Central memory CD8-positive, alpha-beta T cell (primary cell): ENCODE measurements at places on chromosomes 13 and 19.

- H3K4me3 ChIP-seq = no peak overlapping the region
- H3K27ac ChIP-seq = no peak overlapping the region
- H3K4me1 ChIP-seq = no peaks in the 10 kb centered on the region
- H3K27me3 ChIP-seq = no peaks in the 10 kb centered on the region
Observed at GRCh38 chr13:81671064-81671463, 1330.1 kb upstream of the SPRY2 start.

DNA sequence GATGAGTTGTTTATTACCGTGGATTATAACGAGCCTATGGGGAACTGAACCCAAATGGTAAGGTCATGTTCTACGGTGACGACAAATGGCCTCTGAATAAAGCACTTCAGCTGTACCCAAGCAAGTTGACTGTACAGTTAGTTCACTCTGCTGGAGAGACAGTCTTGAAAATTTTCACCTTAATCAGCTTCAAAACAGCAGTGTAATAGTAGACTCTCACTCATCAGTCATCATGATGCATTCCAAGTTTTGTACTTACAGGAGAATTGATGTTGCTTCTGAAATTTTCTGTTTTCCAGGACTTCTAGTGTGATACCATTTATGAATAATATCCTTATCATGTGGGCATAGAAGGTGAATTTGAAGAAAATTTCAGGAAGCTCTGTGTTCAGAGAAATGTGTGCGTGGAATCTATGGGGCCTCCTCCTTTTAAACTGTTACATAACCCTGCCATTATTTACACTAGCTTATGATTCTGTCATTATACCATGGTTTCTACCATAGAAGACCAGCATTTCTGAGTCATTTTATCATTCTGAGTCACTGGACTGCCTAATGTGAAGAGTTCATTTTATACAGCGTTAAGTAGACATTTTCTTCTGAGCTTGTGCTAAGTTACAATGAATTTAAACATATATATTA, 96.9 kb downstream of the WDFY2 start:
- H3K4me1 ChIP-seq = peaks cover 13% of the 10 kb centered on the region
- peaks cover 3% of the 10 kb centered on the region for H3K36me3 ChIP-seq
- no peak for DNase-seq
- no peak overlapping the region for H3K4me3 ChIP-seq

DNA sequence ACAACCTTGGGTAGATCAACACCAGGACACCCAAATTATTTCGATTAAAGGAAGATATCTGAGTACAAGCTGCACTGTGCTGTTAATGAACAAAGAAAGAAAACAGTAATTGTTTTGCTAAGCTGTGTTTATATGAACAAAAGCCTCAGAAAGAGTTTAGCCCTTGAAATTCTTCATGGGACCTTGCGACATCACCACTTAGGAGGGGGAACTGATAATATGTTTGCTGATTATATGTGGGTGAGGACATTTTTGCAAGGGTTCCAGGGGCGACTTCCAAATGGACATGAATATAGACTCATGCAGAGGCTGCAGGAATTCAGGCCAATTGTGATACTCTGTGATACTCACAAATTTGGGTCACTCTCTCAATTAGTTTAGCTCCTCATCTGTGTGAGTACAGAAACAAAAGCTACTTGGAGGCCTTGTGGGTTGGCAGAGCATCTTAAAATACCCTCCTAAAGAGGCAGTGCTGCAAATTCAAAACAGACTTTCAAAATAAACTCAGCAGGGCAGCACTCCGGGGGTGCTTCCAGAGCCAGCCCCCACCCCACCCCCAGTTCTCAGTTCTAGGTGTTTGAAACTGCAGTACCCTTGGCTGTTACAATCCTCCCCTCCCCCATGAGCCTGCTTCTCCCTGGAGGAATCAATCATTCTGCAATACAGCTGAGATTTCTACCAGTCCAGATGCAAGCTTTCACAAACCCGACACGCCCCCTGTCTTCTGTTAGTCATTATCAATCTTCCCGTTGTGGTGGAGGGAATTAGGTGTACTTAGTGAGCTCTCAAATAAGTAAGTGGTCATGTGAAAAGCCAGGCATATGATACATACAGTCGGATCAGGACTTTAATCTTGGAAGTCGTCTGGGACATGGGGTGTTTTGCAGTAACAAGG, 97.0 kb upstream of the MBNL2 start:
- H3K27ac ChIP-seq = no peak overlapping the region
- DNase-seq = no peak
- no peaks in the 10 kb centered on the region for H3K4me1 ChIP-seq
- H3K36me3 ChIP-seq = no peaks in the 10 kb centered on the region
- H3K27me3 ChIP-seq = peaks cover 69% of the 10 kb centered on the region

DNA sequence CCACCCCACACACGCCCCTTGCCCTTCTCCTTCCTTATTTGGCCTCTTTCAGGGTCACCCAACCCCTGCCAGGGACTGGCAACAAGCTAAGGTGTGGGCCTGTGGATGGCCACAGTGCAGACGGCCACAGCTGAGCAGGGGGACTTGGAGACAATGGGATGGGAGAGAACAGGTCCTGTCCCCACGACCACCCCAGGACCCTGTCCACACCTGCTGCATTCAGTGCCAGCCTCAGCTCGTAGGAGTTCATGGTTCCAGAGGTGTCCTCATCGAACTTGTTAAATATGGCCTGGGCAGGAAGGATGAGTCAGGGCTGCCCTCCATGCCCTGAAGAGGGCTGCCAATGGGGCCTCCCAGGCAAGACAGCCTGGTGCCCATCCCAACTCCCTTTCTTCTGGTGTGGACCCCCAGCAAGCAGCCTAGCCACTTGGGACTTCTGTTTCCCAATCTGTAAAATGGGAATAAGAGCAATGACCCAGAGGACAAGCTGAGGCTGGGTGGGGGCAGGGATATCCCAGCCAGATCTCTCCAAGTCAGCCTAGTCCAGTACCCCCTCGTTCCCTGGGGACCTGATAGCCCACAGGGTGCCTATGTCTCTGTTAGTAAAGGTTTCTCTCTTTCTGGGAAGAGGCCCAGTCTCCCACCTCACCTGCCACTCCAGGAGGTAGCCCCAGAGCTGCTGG, 10.6 kb downstream of the CAPN12 start:
- peaks cover 62% of the 10 kb centered on the region for H3K4me1 ChIP-seq
- no peak for DNase-seq
- no peaks in the 10 kb centered on the region for H3K27me3 ChIP-seq
- H3K4me3 ChIP-seq = peak overlapping the region; percentile 65

GRCh38 chr19:46710687-46711086, 6.2 kb downstream of the PRKD2 start:
- no peak for DNase-seq
- no peak overlapping the region for H3K27ac ChIP-seq
- H3K36me3 ChIP-seq = peaks cover 58% of the 10 kb centered on the region
- peaks cover 26% of the 10 kb centered on the region for H3K4me1 ChIP-seq

DNA sequence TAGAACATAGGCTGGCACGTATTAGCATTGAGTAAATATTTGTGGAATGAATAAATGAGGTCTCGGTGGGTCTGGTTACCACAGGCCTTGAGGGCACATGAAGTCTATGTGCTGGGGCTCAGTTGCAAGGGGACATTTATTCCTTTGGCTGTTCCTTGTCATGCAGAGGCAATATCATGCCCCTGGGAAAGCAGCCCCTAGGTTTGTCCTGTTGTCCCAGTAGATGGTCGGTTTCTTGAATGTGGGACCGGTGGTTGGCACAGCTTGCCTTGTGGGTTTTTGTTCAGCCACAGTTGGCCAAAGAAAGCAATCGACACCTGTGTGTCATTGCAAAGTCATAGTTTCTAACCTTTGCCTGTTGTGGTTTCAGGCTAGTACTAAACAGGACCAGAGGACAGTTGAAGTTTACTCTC, 24.7 kb upstream of the GPR183 start:
- no peak overlapping the region for H3K4me3 ChIP-seq
- H3K4me1 ChIP-seq = peaks cover 58% of the 10 kb centered on the region
- peaks cover 15% of the 10 kb centered on the region for H3K36me3 ChIP-seq
- H3K27me3 ChIP-seq = no peaks in the 10 kb centered on the region
- DNase-seq = no peak

GRCh38 chr13:34412295-34412694, 529.8 kb upstream of the NBEA start:
- no peaks in the 10 kb centered on the region for H3K4me1 ChIP-seq
- no peak overlapping the region for H3K27ac ChIP-seq
- H3K36me3 ChIP-seq = no peaks in the 10 kb centered on the region

DNA sequence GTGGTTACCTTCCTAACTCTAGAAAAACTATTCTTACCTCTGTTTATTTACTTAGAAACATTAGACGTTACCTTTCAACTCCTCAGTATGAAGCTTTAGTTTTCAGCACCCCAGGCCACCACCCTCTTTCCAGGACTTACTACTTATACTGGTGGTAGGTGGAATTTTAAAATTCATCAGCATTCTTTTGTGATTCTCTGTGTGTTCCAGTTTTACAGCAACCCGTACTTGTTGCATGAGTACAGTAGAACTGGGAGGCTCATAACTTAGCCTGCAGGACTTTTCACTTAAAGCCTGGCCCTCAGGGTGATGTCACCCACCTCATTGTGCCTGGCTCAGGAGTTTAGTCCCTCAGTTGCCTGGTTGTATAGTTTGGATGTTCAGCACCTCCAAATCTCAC, 49.4 kb upstream of the ALOX5AP start:
- DNase-seq = no peak
- no peak overlapping the region for H3K27ac ChIP-seq
- no peak overlapping the region for H3K4me3 ChIP-seq
- H3K4me1 ChIP-seq = peaks cover 6% of the 10 kb centered on the region
- H3K36me3 ChIP-seq = peaks cover 5% of the 10 kb centered on the region
- no peaks in the 10 kb centered on the region for H3K27me3 ChIP-seq

- H3K27me3 ChIP-seq = no peaks in the 10 kb centered on the region
- DNase-seq = peak; percentile 58
- peaks cover 86% of the 10 kb centered on the region for H3K36me3 ChIP-seq
- peak overlapping the region; percentile 100 for H3K27ac ChIP-seq
- peaks cover 72% of the 10 kb centered on the region for H3K4me1 ChIP-seq
Observed at GRCh38 chr19:13840305-13841085, 36.4 kb upstream of the NANOS3 start.

DNA sequence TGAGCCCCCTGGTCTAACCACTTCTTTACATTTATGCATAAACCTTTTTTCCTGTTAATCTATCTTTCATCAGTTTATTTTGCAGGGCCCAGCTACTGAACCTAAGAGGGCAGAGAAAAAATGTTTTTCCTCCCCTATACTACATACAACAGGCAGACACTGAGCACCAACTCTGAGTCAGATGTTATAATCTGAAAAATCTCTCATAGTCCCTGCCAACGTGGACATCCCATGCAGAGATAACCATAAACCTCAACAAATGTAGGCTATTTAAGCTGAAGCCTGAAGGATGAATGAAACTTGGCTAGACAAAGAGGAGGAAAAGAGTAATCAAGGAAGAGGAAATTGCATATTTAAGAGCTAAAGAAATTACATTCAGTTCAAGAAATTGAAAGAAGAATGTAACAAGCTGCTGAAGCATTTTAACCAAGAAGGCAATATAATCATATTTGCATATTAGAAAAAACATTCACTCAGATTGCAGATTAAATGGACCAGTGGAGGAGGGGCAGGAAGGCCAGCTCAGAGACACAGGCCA, 2.6 kb downstream of the NEK3 start:
- no peaks in the 10 kb centered on the region for H3K27me3 ChIP-seq
- H3K36me3 ChIP-seq = no peaks in the 10 kb centered on the region

DNA sequence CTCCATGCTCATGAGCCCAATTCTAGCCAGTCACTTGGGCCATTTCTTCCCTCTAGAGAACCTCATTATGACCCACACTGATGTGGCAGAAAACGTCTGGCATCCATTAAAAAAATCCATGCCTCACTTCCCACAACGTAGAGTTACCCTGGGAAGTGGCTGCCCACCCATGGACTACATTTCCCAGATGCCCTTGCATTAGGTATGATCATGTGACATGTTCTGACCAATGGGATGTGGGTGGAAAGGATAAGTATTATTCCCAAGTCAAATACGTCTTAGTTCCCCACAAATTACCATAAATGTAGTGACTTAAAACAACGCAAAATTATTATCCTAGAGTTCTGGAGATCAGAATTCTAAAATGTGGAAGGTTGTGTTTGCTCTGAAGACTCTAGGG, 47.9 kb upstream of the ZNRF4 start:
- H3K4me3 ChIP-seq = no peak overlapping the region
- H3K27me3 ChIP-seq = peaks cover 41% of the 10 kb centered on the region
- no peak overlapping the region for H3K27ac ChIP-seq
- no peaks in the 10 kb centered on the region for H3K36me3 ChIP-seq
- H3K4me1 ChIP-seq = no peaks in the 10 kb centered on the region
- no peak for DNase-seq

DNA sequence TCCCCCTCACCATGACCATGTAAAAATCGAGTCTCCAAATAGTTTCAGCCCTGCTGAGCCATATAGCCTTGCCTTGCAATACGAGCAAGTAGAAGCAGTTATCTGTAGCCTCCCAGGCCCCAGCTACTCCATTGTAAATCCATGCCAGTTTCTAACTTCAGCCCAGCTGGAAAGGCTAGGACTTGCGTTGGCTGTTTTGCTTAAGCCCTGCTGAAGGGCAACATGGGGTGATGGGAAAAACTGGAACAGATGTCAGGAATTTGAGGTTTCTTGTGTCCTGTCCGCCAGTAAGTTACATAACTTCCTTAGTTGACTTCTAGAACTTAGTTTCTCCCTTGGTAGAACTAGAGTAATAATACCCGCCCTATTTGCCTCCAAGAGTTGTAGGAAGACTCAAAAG, 216.0 kb upstream of the SERP2 start:
- DNase-seq = no peak
- no peak overlapping the region for H3K27ac ChIP-seq
- no peak overlapping the region for H3K4me3 ChIP-seq
- H3K4me1 ChIP-seq = no peaks in the 10 kb centered on the region
- H3K27me3 ChIP-seq = no peaks in the 10 kb centered on the region

DNA sequence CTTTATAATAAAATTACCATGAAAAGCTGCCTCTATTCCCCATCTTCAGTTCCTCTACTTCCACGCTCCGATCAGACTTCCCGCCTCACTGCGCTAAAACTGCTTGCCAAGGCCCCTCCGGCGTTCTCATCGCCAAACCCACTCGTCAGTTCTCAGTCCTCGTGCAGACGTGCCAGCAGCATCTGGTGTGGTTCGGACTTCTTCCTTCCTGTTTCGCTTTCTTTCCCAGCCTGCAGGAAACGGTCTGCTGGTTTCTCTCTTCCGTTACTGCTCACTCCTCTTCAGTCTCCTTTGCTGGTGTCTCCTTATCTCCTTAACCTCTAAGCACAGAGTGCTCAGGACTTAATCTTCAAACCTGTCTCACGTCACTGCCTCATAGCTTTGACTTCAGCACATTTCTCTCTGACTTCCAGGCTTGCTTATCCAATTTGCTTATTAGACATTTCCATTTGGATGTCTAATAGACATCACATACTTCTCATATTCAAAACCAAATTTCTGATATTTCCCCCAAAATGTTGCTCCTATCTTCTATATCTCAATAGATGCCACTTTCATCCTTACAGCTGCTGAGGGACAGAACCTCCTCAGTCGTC, 40.3 kb downstream of the RCBTB2 start:
- H3K27me3 ChIP-seq = no peaks in the 10 kb centered on the region
- no peak overlapping the region for H3K4me3 ChIP-seq
- peaks cover 15% of the 10 kb centered on the region for H3K36me3 ChIP-seq
- peaks cover 22% of the 10 kb centered on the region for H3K4me1 ChIP-seq
- no peak overlapping the region for H3K27ac ChIP-seq

GRCh38 chr13:36915896-36916640, 4.0 kb downstream of the SMAD9 start:
- no peak overlapping the region for H3K27ac ChIP-seq
- H3K4me1 ChIP-seq = no peaks in the 10 kb centered on the region
- H3K36me3 ChIP-seq = no peaks in the 10 kb centered on the region
- DNase-seq = no peak
- H3K4me3 ChIP-seq = no peak overlapping the region
